ENCODE measurements at places on chromosomes 3 and 15.

DNA sequence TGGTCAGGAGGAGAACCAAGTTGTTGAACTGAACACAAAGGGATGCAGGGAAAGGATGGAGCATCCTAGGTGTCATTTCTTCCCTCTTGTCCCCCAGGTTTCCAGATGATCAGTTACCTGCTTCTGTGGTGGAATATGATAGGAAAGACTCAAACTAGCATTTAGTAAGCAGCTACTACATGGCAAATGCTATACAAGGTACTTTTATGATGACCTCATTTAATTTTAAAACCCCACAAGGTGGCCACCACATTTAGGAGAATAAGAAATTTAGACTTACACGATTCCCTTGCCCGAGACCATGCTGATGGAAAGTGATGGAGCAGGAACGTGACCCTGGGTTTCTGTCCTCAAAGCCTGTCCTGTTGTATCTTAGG is 40.9 kb downstream of the CCR4 start:
- DNase-seq = no peak

DNA sequence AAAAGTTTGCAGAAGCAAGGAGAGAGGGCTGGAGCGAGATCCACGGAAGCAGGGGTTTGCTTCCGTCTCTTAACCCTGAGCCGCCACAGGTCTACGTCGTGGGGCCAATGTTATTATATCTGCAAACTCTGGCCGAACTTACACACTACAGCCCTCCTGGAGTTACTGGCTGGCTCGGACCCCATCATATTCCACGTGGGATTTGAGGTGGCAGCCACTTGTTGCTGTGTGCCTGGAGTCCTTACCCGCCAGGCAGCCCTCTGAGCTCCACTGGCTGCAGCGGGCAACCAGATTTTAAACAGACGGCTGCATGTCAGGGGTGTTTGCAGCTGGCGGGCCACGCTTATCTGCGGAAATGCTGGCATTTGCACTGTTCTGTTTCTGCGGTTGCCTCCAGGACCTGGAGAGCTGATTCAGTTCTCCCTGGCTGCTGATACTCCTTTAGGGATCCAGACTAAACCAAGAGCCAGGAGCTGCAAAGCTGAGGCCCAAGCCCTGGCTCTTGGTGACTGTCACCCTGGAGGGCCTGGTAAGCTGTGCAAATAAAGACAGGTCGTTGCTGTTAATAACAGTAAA is 34.7 kb downstream of the TM2D3 start:
- DNase-seq = no peak

GRCh38 chr3:51999846-52000245 is 4.2 kb upstream of the RPL29 start:
- no peak for DNase-seq

DNA sequence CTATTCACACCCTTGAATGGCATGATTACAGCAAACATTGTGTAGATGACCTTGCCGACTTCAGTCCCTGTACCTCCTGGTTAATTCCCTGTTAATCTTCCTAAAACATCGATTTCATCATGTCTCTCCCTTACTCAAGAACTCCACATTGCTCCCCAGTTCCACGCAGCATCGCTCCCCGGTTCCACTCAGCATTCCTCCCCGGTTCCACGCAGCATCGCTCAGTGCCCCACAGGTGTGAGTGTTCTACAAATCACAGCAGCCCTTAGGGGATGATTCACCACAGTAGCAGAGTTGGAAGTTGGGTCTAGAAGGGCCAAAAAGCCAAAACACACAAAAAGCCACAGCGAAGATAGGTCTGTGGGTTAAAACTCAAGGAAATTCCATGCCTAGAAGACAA is 8.6 kb upstream of the TNK2 start:
- DNase-seq = no peak

GRCh38 chr15:33735143-33735542 is 233.2 kb upstream of the CHRM5 start:
- DNase-seq = no peak

- DNase-seq = no peak
Measured at GRCh38 chr3:71575433-71575832, 8.1 kb downstream of the FOXP1 start.
